ENCODE measurements at places on chromosomes 3 and 15.

- peak; percentile 27 for DNase-seq
Measured at GRCh38 chr3:126983653-126984390, 907 bp downstream of the PLXNA1 start.

- DNase-seq, result peak; percentile 54
Measured at GRCh38 chr3:56845505-56845904, 43.8 kb upstream of the ARHGEF3 start.

GRCh38 chr3:54121414-54122323 lies 683 bp upstream of the CACNA2D3 start:
- no peak for DNase-seq

DNA sequence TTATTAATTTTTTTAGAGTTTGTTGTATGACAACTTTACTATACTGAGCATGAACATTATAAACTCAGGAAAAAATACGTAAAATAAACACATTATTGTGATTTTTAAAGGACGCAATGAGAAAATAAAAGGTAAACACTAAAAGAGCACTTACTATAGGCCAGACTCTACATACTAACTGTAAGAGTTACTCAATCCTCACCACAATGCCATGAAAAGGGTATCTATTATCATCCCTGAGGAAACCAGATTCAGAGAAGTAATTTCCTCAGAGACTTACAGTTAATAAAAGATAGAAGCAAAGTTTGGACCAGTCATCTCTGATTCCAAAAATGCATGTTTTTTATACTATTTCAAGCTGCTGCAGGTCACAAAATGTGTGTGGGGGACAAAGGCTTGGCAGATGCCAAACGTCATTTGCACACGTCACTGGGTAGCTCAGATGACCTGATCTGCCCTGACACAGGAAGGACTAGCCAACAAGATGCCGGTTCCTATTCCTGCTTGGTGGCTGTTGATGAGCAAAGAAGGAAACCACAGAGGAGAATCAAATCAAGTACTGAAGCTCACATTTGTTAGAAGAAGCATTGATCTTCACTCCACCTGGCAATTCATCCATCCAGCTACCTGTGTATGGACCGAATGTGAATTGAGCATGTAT lies 42.3 kb downstream of the KLHL6 start:
- no peak for DNase-seq

DNA sequence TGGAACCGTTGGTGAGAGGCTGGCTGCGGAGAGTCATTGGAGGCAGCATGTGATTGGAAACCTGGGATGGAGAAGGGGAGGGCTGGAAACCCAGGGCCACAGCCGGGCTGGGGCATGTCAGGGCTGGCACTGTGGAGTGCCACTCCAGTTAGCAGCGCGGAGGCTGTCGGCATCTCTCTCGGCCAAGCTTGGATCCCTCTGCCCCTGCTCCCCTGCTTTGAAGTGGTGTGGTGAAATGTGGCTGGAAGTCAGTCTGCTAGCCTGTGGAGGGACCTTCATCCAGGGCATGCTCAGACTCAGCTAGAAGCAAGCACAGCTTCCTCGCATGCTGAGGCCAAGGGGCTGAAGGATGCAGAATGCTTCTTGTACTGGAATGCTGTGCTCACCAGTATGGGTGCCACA lies 13.5 kb downstream of the SLCO3A1 start:
- no peak for DNase-seq

DNA sequence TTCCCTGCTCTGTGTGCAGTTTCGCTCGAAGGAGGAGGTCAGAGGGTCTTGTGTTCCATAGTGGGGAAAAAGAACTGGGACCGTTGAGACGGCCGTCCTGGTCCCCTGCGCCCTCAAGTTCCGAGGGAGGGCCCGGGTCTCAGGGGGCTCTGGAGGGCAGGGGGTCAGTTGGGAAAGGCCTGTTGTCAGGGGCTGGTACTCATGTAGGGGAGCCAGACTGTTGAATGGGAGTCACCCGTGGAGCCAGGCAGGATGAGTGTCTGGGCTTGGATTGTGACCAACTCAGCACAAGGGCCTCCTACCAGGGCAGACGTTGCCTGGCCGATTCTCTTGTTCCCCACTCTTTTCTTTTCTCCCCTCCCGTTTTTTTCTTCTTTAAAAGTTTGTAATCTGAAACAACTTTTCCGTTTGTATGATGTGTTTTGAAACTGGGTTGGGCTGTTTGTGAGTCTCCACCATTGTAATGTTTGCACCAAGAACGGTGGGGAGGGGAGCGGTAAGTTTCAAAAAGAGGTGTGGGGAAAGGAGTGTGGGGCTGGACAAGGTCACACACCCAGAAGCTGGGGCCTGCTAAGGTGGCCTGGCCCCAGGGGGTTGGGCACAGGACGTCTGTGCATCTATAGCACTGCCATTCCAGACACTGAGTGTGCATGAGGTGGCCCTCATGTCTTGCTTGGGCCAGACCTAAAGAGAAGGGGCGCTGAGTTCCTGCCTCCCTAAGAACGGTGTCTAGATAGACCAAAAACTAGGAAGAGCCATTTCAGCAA lies 1.1 kb downstream of the CMTM7 start:
- peak; percentile 48 for DNase-seq

DNA sequence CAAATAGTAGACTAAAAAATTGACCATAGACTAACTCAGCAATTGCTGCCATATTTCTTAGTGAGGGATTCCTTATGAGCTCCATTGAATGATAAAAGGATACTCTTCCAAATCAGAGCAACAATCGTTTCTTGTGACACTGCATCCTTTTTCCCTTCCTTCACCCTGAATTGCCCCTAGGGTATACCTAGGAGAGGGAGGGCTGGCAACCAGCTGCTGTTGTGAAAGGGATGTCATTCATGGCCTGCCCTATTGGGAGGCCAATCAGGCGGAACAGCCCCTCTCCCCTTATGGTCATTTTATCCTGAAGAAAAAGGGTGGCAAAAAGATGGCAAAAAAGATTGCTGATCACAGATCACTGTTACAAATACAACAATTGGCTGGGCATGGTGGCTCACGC lies 26.3 kb downstream of the B3GNT5 start:
- no peak for DNase-seq

DNA sequence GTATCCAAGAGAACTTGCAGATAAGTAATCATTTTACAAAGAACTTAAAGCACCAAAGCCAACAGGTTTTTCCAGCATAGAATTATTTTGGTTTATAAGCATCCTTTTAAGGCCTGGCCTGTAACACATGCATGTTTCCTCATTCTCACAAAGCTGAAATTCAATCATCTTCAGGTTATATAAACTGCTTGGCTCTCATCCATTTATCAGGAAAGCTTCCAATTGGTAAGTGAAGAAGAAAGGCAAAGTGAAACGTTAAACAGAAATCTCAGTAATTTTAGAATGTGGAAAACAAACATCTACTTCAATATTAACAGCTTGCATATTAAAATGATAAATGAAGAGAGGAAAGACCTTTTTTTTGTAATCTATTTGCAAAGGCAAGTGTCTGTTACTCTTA lies 1.6 kb downstream of the SERP1 start:
- DNase-seq, result no peak

GRCh38 chr3:186540221-186540834 lies 3.9 kb downstream of the CRYGS start:
- DNase-seq, result peak; percentile 76

DNA sequence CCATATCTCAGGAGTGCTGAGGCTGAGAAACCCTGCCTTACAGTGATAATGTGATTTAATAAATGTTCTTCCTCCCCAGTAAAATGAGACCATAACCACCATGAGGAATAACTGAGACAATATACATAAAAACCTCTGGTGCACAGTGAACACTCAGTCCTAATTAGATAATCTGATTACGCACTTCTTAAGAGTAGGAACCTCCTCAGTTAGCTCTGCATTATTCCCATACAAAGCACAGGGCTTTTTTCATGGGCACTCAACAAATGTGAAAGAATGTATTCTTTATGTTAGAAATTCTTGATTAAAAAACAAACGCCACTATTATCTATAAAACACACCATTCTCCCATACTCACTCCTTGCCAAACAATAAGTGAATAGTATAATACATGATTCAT lies 97.0 kb downstream of the TNIK start:
- no peak for DNase-seq

DNA sequence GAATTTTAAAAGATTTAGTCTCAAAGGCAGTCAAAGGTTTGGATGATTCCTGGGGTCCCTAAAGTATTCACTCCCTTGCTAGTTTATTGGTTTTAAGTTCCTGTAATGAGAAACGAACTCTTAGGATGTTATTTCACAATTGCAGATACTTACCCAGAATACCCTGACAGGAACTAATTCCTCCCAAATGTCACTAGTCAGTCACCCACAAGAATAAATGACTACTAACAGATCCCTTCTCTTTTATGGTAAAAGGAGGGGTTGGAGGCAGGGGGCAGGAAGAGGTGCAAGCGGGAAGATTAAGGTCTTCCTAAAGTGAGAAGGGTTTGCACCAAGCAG lies 174.2 kb upstream of the SLC2A2 start:
- no peak for DNase-seq

GRCh38 chr15:79195802-79196201 lies 86.7 kb upstream of the ANKRD34C start:
- DNase-seq, result no peak

DNA sequence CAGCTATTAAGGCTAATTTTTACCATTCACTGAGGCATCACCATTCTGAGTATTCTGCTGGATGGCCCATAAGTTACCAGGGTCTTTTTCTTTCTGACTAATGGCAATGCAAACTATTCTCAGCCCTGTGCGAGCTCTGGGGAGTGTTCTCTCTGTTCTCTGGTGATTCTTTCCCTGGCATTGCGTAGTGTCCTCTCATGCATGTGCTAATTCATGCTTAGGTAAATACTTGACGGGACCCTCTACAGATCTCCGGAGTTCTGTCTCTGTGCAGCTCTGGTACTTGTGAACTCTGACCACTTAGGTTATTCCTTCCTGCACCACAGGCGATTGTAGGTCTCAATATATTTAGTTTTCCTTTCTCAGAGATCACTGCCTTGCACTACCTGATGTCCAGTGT lies 34.8 kb downstream of the UBE2E1 start:
- no peak for DNase-seq

Measured in fibroblast of skin of right quadriceps (primary cell).